GM19239 (cell line): ENCODE measurements at places on chromosomes 3 and 15.

DNA sequence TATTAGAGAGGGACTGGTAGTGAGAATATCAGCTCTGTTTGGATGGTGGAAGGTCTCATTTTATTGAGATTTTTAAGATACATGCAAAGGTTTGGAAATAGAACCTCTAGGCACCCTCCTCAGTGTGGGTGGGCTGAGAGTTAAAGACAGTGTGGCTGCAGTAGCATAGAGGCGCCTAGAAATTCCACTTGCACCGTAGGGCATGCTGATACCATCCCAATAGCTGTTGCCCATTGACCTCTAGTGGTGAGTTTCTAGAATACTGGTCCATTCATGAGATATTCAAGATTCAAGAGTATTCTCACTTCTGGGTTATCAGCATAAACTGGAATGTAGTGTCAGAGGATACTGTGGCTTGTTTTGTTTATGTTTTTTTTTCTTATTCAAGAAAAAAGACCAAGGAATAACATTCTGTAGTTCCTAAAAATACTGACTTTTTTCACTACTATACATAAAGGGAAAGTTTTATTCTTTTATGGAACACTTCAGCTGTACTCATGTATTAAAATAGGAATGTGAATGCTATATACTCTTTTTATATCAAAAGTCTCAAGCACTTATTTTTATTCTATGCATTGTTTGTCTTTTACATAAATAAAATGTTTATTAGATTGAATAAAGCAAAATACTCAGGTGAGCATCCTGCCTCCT lies 87.2 kb downstream of the TGFBR2 start:
- peak; percentile 20 for DNase-seq

GRCh38 chr3:152076148-152076547 lies 192.6 kb upstream of the MBNL1 start:
- no peak for DNase-seq

DNA sequence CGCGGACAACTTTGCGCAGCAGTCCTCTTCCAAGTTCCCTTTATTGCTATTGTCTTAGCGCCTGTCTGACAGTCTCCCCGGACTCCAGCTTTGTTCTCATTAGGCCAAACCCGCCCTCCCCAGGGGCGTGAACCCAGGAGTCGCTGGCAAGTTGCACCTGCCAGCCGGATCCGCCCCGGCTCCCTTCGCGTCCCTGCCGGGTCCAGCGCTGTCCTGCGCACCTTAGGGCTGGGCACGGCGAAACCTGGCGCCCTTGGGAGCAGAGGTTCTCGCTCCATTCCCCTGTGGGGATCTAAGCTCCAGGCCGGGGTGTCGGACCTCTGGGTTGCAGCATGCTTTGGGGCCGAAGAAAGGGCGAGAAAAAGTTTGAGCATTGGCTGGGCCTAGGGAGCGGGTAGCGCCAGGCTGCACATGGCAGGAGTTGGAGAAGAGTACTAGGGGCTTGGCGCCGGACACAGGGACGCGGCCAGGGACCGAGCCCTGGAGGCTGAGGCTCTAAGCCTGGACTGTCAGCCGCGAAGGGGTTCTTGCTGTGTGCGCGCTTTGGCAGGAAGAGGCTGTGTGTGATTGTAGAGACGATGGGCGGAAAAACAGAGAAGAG lies 335.1 kb upstream of the THRB start:
- no peak for DNase-seq

- DNase-seq, result no peak
These were observed 35.2 kb upstream of the CD200R1L start for GRCh38 chr3:112881891-112882290.

- no peak for DNase-seq
These were observed 6.3 kb downstream of the THBS1 start for GRCh38 chr15:39587096-39587721.

- DNase-seq, result no peak
These were observed 7.0 kb upstream of the ATP8B4 start for GRCh38 chr15:50126072-50126471.
